ENCODE measurements at places on chromosomes 7 and 10.

DNA sequence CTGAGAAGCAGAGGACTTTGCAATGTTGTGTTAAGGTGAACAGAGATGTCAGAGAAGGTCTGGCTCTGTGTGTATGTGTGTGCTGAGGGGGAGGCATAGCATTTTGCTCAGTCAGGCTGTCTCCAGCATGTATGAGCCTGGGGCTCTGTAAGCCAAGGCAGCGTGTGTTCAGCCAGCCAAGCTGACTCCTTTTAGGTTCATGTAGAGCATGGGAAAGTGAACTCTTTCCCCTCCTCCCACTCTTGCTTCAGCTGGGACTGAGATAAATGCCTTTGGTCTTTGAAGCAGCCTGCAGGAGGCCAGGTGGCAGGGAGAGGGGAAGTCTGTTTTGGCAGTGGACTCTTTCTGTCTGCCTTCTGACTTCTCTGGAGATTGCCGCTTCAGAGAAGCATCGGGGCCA lies 3.8 kb downstream of the SFXN2 start:
- DNase-seq, result no peak

DNA sequence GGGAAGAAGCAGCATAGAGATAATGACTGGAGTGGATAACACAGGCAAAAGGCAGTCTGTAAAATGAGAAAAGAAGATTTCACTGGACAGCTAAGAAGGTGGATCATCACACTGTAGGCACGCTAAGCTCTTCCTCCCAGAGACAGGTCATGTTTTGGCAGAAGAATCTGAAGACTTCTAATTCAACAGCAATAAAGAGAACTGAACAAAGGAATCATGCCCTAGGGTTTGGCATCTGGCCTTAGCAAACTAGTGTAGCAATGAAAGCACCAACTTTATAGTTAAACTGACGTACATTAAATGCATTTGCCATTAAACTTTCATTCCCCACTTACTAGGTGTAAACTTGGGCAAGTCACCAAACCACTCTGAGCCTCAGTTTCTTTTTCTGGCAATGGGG lies 84.4 kb upstream of the SEM1 start:
- DNase-seq, result no peak

- no peak for DNase-seq
Measured at GRCh38 chr10:95814011-95814727, 58.2 kb downstream of the ENTPD1 start.

DNA sequence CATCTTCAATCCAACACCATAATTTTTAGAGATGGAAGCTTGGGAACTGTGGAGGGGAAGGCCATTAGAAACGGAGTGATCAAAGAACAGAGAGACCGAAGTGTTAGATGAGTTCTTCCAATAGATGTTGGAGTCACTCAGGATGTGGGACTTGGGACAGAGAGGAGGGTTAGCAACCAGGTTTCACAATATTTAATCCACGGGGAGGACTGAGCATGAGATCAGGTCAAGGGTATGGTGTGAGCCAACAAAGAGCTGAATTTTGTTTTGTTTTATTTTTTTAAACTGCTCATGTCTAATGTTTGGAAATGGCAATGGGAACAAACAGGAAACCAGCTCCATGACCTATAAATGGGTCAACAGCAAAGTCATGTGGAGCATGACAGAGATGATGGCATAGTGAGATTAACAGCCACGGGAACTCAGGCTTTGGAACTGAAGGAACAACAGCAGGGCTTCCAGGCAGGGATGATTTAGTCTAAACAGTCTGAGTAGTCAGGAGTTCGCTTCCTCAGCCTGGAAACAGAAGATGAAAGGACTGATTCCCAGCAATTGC lies 38.9 kb upstream of the AMPH start:
- no peak for DNase-seq

DNA sequence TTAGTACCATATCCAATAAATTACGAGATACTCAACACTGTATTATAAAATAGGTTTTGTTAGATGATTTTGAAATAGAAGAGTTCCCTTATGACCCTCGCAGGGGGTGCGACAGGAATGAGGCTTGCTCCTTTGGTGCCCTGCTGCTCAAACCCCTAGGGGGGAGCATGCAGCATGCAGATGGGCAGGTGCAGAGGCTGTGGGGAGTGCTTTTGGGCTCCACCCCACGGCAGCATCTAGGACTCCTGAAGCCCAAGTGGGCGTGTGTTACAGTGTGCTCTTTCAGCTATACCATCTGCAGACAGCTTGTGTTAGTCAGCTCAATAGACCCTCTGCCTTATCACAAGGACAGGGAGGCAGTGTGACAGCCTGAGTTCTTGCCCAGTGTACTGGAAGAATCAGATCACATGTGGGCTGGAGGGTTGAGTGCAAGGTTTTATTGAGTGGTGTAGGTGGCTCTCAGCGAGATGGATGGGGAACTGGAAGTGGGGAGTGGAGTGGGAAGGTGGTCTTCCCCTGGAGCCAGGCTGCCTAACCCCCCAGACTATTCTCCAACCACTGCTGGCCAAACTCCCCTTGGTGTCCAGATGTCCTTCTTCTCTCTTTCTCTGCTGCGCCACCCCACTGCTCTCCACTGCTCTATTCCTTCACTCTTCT lies 3.1 kb upstream of the MRC1 start:
- no peak for DNase-seq

- DNase-seq, result no peak
Measured at GRCh38 chr7:83452256-83452655, 196.7 kb downstream of the SEMA3E start.

DNA sequence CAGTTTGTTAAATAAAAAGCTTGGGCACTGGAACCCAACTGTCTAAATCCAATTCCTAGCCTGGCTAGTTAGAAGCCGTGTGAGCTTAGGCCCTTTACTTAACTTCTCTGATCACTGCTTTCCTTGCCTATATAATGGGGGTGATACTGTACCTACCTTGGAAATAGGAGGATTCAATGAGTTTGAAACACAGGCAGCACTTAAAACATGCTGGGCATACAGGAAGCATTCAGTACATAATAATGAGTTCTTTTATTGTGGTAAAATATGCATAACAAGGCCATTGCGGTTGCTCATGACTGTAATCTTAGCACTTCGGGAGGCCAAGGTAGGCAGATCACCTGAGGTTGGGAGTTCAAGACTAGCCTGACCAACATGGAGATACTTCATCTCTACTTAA lies 47.4 kb upstream of the SEPHS1 start:
- DNase-seq, result no peak

DNA sequence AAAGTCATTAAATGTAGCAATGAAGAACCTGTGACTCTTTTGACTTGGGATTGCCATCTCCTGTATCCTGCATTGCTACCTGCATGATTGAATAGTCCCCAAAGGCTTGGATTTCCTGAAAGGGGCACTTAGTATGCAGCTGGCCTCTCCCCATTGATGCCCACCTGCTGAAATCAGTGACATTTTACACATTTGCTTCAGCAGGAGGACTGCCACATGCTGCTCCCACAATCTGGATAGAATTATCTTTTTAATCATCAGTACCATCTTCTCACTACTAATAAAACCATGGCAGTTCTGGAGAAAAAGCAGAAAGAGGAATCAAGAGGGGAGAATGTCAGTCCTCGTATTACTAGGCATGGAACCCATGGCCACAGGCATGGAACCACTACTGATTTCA lies 67.8 kb downstream of the SLC13A1 start:
- DNase-seq, result no peak

GRCh38 chr7:130387628-130388403 lies 7.5 kb downstream of the CPA1 start:
- DNase-seq, result no peak

GRCh38 chr7:84637568-84638338 lies 443.2 kb upstream of the SEMA3A start:
- DNase-seq, result peak; percentile 9

GRCh38 chr10:91201213-91201996 lies 19.1 kb upstream of the PCGF5 start:
- no peak for DNase-seq

DNA sequence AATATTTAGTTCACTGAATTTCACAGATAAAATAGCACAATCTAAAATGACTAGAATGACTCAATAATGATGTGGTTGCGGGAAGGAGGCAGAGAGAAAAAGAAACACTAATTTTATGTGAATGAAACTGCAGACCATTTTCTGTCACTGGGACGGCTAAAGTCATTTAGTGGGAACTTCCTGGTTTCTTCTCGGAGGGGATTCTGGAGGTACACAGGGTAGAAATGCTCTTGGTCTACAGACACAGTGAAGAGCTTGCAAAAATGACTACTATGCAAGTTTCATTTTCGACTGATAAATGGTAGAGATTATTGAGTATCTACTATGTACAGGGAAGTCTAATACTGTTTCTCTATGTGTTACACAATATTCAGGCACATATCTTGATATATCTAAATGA lies 63.5 kb upstream of the LRRN3 start:
- no peak for DNase-seq

DNA sequence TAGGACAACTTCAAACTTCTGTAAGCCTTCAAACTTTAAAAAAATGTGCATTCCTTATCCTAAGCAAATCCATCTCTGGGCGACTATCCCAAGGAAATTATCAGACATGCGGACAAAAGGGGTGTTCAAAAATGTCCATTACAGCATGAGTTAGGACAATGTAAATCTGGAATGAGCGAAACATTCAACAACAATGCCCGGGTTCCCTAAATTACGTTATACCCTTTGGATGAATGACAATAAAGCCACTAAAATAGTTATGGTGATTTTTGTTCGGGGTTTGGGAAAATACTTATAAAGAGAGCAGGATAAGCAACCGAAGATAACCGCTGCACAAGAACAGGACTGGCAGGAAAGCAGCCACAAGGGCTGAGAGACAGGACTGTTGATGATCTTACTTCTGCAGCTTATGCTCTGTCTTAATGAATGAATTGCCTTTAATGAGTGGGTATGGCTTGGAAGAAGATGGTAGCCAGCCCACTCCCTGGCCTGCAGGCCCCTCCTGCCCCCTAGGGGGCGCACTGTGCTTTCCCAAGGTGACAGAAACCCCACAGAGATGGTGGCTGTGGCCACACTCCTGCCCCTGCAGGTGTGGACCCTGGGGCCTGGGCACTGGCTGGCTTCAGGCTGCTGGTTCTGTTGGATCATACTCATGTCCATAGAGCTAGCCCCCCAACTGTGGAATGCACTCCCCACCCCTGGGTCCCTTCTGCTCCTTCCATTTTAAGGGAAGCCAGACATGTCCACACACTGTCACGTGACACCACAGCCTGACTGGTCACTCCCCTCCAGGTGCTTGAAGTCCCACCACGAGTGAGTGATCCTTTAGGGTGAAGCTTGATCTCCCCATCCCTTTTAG lies 45.0 kb downstream of the ZCCHC24 start:
- DNase-seq, result no peak

DNA sequence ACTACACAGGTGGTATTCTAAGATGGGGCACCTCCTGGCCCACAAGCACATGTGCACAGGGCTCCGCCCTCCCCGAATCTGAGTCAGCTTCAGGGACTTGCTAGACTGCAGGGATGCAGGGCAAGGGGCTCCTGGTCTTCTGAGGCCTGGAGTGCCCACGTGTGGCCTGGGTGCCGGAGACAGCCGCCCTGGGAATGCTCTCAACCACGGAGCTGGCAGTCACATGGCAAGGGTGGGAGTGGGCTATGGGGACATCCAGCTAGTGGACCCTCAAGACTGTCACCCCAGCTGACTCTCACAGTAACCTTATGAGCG lies 42.7 kb downstream of the CFAP46 start:
- DNase-seq, result no peak

DNA sequence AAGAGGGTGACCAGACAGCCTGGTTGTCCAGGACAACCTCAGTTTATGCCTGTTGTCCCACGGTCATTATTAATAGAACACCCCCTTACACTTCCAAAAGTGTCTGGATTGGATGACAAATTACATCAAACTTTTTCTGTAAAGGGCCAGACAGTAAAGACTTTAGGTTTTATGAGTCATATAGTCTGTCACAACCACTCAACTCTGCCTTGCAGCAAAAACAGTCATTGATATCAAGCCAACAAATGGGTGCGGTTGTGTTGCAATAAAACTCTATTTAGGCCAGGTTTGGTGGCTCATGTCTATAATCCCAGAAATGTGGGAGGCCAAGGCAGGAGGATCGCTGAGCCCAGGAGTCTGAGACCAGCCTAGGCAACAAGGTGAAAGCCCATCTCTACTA lies 66.7 kb upstream of the ATP6V0A4 start:
- peak; percentile 17 for DNase-seq

DNA sequence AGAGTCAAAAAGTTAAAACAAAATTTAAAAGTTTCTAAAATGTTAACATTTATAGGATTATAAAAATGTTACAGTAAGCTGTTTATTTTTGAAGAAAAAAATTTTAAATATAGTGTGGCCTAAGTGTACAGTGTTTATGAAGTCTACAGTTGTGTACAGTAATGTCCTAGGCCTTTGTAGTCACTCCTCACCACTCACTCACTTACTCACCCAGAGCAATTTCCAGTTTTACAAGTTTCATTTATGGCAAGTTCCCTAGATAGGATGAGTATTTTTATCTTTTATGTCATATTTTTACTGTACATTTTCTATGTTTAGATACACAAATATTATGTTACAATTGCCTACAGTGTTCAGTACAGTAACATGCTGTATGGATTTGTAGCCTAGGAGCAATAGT lies 419.9 kb downstream of the ARL4A start:
- DNase-seq, result no peak

- no peak for DNase-seq
Measured at GRCh38 chr7:150415161-150416153, 35.0 kb upstream of the GIMAP8 start.

DNA sequence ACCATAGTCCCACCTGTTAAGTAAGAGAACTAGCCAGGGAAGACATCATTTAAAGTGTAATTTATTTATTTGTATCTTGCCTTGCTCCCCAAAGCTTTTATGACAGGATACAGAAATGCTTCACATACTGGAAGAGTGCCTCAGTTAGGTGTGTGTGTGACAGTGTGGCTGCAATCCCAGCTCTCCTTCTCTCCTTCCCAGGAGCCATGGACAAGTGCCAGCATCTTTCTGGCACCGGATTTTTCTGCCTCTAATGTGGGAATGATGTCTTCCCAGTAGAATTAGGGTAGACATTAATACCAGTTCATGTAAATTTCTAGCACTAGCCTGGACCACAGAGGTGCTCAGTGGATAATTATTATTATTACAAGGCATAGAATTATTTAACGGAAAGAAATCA lies 30.3 kb upstream of the ATXN7L1 start:
- DNase-seq, result no peak

DNA sequence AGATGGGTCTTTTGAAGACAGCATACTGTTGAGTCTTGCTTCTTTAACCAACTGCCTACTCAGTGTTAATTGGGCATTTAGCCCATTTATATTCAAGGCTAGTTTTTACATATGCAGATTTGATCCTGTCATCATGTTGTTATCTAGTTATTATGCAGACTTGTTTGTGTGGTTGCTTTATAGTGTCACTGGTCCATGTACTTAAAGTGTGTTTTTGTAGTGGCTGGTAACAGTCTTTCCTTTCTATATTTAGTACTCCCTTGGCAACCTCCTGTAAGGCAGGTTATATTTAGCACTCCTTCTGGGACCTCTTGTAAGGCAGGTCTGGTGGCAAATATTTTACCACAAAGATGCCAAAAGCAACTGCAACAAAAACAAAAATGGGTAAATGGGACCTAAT lies 66.7 kb downstream of the TES start:
- no peak for DNase-seq

DNA sequence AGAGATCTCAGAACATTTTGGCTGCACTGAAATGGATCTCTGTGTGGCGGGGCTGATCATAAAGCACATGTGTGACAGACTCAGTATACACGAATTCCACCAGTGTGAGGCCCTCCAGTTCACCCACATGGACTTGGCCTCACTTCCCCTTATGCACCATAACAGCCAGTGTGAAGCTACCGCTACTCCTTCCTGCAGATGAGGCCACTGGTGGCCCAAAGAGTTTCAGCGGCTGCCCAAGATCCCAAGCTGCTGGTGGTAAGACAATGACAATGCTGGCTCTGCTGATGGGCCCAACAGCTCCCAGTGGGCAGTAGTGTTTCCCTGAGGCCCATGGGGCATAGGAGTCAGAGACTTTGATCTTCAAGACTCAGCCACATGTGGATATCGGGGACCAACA lies 21.0 kb upstream of the C10orf71 start:
- no peak for DNase-seq
